Dorsolateral prefrontal cortex (tissue), 122 donors: ENCODE measurements at places on chromosomes 13 and 19. TPM values are rescaled to one million over a fixed set of nuclear protein-coding genes. Genes with fewer than 3 reads are reported as not detected.

- DNase-seq, result no peak
These were observed 260.8 kb downstream of the DNAJC15 start for GRCh38 chr13:43284162-43284561.

GRCh38 chr19:13120817-13121216 lies 2.8 kb downstream of the NACC1 start:
- DNase-seq, result no peak

- no peak for DNase-seq
These were observed at the start of gene GRIK5 for GRCh38 chr19:42069619-42070351. Gene GRIK5 (minus strand): TSS chr19:42070206. CDS start chr19:42065770, 4,436 bp downstream.

Gene ZNF728
- total RNA-seq, result 4.4 TPM

Gene SIRT6
- 20.5 TPM for total RNA-seq
